ENCODE measurements at places on chromosomes 12 and 14. TPM values are rescaled to one million over a fixed set of nuclear protein-coding genes. Genes with fewer than 3 reads are reported as not detected.
A peak's percentile ranks its signal among the peaks of the same experiment; 100 is the strongest.

ANO4 gene
- not detected for total RNA-seq

- no peaks in the 10 kb centered on the region for H3K4me1 ChIP-seq
- DNase-seq = no peak
- H3K4me3 ChIP-seq = no peak overlapping the region
- peaks cover 2% of the 10 kb centered on the region for H3K27me3 ChIP-seq
- no peaks in the 10 kb centered on the region for H3K36me3 ChIP-seq
- H3K27ac ChIP-seq = no peak overlapping the region
These were observed 196.1 kb upstream of the CDKN3 start for GRCh38 chr14:54200726-54201125.

GRCh38 chr12:49332891-49333371, 4.1 kb downstream of the C1QL4 start:
- peaks cover 52% of the 10 kb centered on the region for H3K27me3 ChIP-seq
- H3K4me3 ChIP-seq = peak overlapping the region; percentile 4
- no peak for DNase-seq

- H3K27me3 ChIP-seq = peaks cover 9% of the 10 kb centered on the region
- H3K36me3 ChIP-seq = no peaks in the 10 kb centered on the region
- DNase-seq = no peak
- no peak overlapping the region for H3K4me3 ChIP-seq
These were observed 2.3 kb upstream of the PTPRB start for GRCh38 chr12:70639535-70639934.

DNA sequence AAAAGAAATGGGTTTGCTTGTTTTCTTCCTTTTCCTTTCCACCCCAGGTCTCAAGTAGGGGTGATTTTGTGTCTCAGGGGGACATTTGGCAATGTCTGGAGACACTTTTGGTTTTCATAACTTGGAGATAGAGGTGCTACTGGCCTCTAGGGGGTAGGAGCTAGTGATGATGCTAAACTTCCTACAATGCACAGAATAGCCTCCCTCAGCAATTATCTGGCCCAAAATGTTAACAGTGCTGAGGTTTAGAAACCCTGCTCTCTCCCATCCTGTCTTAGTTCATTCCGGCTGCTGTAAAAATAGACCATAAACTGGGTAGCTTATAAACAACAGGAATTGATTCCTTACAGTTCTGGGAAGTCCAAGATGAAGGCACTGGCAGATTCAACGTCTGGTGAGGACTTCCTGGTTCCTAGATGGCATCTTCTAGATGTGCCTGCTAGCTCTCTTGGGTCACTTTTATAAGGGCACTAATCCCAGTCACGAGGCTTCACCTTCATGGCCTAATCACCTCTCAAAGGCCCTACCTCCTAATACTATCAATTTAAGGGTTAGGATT, 7.4 kb upstream of the GAS2L3 start:
- no peaks in the 10 kb centered on the region for H3K4me1 ChIP-seq
- DNase-seq = no peak
- H3K4me3 ChIP-seq = no peak overlapping the region
- H3K27me3 ChIP-seq = peaks cover 16% of the 10 kb centered on the region

All from activated naive CD4-positive, alpha-beta T cell treated with anti-CD3 and anti-CD28 coated beads for 36 hours (primary cell).